ENCODE measurements at places on chromosomes 16 and 17.

DNA sequence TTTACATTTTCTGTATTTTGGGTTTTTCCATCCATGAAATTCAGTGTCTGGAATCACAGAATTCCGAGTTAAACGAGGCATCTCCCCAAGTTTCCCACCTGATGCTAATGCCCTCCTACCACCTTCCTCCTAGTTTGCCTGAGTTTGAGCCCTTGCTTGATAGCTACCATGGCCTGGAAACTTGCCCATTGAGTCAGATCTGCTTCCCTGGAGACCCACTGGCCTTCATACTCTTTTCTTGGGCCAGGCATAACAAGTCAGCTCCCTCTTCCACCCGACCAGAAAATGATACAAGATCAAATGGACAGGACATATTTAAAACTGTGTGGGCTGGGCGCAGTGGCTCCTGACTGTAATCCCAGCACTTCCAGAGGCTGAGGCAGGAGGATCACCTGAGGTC, 10.2 kb downstream of the SETD1A start:
- DNase-seq, result no peak

GRCh38 chr16:30519120-30520049, 7.0 kb downstream of the ZNF768 start:
- no peak for DNase-seq

- DNase-seq, result peak; percentile 82
Observed at GRCh38 chr17:72590382-72590781, 469.6 kb downstream of the SOX9 start.

- peak; percentile 92 for DNase-seq
Observed at GRCh38 chr16:17512636-17513220, 42.0 kb upstream of the XYLT1 start.

DNA sequence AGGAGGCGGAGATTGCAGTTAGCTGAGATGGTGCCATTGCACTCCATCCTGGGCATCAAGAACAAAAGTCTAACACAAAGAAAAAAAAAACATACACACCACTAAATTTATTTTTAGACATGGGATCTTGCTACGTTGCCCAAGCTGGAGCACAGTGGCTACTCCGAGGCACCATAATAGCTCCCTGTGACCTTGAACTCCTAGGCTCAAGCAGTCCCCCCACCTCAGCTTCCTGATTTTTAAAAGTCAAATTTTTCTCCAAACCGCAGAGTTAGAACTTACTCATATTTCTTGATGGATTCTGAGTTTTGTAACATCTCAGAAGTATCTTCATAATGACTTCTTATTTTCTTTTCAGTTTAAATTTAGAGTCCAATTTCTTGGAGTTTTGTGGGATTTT, 3.4 kb downstream of the CMTM4 start:
- DNase-seq, result no peak

DNA sequence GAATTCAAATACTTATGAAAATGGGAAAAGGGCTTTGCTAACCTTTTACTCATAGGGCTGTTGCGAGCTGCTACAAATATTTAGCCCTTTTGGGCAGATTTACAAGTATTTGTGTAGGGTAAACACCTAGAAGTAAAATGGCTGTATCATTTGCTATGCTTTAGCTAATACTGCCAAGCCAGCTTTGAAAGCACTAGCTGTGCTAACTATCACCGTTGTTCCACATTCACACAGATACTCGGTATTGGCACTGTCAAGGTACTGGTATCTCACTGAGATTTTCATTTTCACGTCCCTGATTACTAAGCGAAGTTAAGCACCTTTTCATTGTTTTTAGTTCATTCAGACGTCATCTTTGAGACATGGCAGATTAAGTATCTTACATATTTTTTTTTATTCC, 84.8 kb downstream of the GLG1 start:
- DNase-seq, result no peak

- peak; percentile 92 for DNase-seq
Observed at GRCh38 chr16:86590501-86591144, 12.3 kb downstream of the FOXL1 start.

GRCh38 chr16:76614269-76614668, 337.1 kb downstream of the CNTNAP4 start:
- DNase-seq, result no peak

- DNase-seq, result no peak
Observed at GRCh38 chr17:57496382-57496781, 240.1 kb downstream of the MSI2 start.

GRCh38 chr17:36935671-36936454, 1.4 kb upstream of the LHX1 start:
- DNase-seq, result no peak

- DNase-seq, result peak; percentile 75
Observed at GRCh38 chr17:21452377-21453143, 76.4 kb downstream of the KCNJ12 start.

GRCh38 chr16:719815-720446, 1.0 kb upstream of the ANTKMT start:
- peak; percentile 33 for DNase-seq

DNA sequence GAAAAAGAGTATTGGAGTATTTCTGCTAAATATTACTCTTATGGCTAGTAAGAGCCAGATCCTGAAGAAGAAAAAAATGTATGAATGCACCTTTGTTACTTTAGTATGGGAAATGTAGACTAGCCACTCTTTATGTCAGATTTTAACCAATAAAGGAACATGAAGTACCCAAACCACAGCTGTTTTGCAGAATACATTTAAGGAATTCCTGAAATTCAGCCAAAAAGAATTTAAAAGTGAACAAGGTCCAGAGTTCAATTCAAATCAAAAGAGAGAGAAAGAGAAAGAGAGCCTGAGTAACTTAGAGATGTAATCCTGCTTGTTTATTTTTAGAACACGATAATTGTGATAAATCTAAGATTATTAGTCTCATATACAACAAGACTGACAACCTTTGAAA, 1.2 kb downstream of the KCNJ16 start:
- no peak for DNase-seq

DNA sequence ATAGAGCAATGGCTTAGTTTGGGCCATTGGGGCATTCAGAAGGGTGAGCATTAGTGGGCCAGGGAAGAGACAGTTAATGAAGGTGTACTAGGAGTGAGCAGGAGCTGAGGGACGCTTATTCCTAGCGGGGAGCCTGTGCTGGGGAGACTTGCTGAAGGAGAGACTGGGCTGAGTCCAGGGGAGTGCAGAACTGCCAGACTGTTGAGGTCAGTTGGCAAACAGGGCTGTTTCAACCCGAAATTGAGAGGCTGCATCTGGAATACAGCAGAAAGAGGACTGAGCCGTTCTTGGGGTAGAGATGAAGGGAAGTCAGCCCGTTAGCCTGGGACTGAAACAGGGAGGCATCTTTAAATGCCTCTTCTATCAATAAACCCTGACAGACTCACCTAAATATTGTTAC, 33.2 kb downstream of the MAP2K6 start:
- DNase-seq, result no peak

DNA sequence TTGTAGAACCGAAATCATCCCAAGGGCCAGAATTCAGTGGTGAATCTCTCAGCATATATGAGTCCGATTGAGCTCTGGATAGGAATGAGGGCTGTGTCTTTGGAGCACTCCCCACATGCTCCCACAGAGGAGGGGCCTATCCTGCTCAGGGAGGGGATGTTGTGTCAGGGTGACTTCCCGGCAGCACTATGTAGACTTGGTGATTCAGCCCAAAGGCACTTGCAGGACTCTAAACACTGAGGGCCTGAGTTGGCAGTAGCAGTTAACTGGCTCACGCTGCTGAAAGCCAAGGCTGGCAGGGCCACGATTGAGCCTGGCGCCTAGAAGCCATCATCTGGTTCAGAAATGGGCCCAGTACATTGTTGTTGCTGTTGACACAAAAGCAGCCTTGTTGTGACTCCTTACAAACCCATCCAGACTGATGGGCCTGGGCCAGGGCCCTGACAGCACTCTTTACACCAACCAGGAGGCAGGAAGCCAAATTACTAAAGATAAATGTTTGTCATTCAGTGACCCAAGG, 31.9 kb downstream of the NMT1 start:
- DNase-seq, result peak; percentile 100

GRCh38 chr17:71482625-71483024, 638.2 kb upstream of the SOX9 start:
- DNase-seq, result no peak

DNA sequence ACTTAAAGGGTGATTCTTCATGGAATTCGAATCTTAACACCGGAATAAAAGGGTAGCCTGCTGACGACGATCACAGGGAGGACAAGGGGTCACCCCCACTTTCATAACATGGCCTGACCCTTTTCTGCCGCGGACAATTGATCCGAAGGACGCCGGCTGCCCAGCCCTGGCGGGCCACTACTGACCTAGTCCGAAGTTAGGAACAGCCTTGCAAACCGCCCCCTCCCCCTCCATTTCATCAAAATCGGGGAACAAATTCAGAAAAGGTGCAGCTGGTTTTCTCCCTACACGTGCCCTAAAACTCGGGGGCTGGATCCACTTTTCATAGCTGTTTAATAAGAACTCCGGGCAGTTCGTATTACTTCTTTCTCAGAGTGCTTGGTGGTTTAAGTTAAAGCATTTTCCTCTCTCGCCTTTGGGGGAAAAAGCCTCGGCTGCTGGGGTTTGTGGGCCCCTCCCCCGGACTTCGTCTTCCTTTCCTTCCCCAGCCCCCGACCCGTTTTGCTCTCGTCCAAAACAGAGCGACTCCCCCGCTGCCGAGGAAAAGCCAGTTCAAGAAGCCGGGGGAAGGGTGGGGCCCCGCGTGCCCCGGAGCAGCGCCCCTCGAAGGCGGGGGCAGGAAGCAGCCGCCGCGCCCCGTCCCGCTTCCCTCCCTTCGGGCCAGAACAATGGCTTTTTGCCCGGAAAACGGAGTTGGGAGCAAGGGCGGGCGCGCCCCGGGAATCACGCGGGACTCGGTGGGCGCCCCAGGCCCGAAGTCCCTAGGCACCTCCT, 641 bp upstream of the CBX2 start:
- peak; percentile 64 for DNase-seq

DNA sequence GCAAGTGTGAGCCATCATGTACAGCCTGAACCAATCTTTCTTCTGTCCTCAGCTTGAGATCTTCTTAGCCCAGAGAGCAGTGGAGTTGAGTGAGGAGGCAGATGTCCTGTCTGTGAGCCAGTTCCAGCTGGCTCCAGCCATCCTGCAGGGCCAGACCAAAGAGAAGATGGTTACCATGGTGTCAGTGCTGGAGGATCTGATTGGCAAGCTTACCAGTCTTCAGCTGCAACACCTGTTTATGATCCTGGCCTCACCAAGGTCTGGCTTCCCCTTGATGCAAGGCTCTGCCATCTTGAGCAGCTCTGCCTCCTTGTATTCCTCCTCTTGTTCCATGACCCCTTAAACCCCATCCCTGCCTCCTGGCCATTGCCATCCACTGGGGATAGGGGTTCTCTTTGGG, 9.6 kb downstream of the CDK5RAP3 start:
- DNase-seq, result no peak

DNA sequence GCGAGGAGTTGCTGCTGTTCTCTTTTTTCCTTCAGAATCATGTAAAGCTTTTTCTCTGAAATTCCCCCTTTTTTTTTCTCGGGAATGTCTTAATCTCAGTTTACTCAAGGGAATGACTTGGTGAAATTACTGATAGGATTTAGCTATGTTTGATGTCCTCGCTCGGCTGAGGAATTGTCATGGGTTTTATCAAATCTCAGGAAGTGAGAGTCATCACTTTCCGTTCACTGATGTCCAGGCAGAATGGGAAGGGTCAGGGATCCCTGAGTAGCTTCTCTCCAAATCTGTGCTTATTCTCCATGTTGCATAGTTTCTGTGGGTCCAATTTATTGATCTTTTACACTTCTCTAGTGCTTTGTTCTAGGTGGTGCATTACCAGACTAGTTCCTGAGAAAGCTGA, 6.3 kb downstream of the IGSF6 start:
- DNase-seq, result no peak

DNA sequence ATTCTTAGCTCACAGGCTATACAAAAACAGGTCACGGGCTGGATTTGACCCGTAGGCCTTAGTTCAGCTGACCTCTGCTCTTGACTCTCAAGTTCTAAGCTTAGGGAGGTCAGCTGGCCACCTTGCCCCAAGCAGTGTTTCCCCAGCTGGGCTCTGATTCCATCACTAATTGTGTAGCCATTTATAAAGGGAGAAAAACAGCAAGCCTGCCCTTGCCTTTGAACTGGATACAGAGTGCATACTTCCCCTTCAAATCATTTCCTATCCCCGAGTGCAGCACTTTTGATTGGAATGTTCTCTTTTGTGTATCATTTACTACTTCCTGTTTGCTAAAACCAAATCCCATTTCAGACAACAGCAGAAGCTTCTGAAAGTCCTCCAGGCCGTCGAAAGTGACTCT, 153.6 kb downstream of the KATNIP start:
- DNase-seq, result peak; percentile 65

DNA sequence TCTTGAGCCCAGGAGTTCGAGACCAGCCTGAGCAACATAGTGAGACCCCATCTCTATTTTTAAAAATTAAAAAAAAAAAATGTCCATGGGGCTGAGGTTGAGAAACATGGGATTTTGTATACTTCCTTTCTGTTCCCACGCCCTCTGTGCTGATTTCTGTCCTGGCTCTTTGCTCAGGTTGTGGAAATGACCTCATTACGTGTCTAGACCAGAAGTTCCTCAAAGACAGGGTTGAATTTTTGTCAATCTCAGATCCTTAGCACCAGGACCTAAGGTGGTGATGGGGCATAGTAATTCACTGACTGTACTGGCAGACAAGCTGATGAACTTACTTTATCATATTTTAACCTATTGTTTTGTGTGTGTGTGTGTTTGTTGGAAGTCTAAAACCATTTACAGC, 11.2 kb upstream of the HNF1B start:
- DNase-seq, result peak; percentile 19

GRCh38 chr16:17555176-17555575, 84.4 kb upstream of the XYLT1 start:
- peak; percentile 99 for DNase-seq

DNA sequence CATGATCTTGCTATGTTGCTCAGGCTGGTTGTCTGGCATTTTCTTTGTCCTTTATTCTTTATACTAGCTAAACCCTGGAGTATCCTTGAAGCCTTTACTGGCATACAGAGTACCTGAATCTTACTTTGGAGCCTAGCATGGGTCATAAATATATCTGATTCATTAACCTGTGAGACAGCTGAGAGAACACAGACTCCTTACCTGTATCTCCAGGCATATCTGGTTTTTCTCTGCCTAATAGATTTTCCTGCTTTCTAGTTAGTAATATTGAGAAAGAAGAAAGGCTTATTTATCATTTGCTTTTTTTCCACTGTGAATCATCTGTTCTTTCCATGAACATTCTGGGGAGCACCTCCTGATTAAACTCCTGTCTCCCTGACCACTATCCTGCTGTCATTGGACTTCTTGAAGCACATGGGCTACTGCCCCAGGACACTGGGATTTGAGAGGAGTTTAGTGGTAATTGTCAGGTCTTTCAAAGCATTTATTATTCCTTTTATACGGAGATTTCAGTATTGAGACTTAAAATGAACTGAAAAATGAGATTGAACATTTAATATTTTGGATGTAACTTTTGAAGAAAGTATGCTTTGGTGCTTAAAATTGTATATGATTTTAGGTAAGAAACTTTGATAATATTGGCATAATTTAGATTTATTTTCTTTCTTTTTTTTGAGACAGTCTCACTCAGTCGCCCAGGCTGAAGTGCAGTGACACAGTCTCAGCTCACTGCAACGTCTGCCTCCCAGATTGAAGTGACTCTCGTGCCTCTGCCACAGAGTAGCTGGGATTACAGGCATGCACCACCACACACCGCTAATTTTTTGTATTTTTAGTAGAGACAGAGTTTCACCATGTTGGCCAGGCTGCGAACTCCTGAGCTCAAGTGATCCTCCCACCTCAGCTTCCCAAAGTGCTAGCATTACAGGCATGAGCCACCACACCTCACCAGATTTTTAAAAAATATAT, 8.6 kb downstream of the PDP2 start:
- no peak for DNase-seq
